ENCODE measurements at places on chromosomes 7 and 10.

DNA sequence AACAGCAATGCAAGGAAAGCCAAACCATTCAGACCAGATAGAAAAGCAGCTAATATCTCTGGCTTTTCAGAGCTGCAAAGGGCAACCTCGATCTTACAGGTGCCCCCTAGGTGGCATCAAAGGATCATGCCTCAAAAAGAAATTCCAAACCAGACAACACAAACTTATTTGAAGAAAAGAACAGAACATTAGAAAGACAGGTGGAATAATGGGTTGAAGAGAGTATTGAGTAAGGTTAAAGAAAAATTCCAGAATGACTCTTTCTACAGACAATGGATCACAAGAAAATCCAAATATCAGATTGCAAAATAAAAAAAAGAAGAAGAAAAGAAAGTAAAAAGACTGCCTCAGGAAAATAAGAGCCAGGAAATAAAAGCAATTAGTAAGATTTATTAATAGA is 213.7 kb downstream of the ELMO1 start:
- peak; percentile 38 for DNase-seq

DNA sequence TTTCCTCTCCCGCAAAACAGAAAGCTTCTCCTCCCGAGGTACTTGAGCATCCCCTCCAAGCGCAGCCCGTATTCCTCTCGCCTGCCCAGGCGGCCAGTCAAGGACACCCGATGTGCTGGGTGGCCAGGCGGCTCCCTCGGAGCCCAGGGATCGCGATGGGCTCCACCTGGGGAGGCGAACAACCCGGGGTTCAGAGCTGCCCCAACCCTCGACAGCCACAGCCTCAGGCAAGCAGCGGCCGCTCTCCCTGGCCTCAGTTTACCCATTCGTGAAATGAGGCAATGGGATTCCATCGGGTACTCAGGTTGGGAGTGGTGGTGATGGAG is 147.4 kb downstream of the CYP26A1 start:
- no peak for DNase-seq

- peak; percentile 64 for DNase-seq
Measured at GRCh38 chr10:89301721-89302445, at the start of gene IFIT2. Gene IFIT2, plus strand, starts transcription at chr10:89302046. Its CDS starts 78 bp downstream, at chr10:89302124.

DNA sequence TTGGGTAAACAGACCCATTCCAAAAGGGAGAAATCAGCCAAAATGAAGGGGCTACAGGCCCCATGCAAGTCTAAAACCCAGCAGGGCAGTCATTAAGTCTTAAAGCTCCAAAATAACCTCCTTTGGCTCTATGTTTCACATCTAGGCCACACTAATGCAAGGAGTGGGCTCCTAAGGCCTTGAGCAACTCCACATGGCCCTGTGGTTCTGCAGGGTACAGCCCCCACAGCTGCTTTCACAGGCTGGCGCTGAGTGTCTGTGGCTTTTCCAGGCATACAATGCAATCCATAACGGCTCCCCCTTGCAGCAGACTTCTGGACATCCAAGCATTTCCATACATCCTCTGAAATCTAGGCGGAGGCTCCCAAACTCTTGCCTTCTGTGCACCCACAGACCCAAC is 9.0 kb downstream of the TMEM243 start:
- no peak for DNase-seq

- no peak for DNase-seq
Measured at GRCh38 chr7:4266270-4267040, 415.6 kb upstream of the FOXK1 start.

GRCh38 chr10:83954193-83954799 is 185.0 kb upstream of the GHITM start:
- DNase-seq: no peak

- DNase-seq: no peak
Measured at GRCh38 chr7:23622506-23622925, 25.3 kb downstream of the CCDC126 start.

- DNase-seq: no peak
Measured at GRCh38 chr7:47580811-47581331, 1.0 kb downstream of the TNS3 start.

GRCh38 chr10:48238826-48239520 is 35.5 kb downstream of the FRMPD2 start:
- DNase-seq: no peak

DNA sequence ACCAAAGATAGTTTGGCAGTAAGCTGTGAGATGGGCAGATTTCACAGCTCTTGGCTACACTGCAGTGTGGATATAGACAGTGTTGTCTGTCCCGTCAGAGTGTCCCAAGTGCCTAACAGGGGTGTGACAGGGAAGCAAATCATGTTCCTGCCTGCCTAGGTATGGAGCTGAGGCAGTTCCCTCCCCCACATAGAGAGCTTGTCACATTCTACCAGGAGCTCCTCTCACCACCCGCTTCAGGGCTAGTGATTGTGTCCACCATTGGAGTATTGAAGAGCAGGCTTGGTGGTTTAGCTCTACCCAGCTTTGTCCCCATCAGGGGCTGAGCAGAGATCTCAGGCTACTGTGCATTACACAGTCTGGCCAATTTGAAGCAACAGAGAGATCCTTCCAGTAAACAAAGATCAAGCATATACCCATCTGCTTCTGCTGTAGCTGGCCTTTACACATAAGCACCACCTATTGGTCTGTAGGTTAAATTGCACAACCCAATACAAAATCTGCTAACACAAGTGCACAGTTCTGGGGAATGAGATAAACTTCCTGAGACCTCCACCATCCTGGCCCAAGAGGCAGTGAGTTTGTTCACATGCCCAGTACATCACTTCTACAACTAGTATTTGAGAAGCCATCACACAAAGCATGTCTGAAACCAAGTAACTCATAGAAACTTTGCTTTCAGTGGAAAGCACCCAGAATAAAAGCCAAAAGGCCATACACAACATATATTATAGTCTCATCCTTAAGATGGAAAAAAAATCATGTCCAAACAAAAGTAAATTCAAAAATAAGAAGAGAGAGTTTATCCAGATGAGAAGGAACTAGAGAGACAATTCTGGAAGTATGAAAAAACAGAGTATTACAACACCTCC is 67.3 kb downstream of the GLCCI1 start:
- DNase-seq: peak; percentile 57

DNA sequence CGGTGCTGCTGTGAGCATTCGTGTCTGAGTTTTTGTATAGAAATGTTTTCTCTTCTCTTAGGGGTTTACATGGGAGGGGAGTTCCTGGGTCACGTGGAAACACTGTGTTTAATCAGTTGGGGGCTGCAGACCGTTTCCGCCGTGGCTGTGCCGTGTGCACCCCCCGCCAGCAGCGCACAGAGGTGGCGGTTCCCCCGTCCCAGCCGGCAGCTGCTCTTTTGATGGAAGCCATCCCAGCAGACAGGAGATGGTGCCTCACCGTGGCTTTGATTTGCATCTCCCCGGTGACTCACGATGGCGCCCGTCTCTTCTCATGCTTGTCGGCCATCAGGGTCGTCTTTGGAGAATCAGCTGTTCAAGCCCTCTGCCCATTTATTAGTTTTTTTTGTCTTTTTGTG is 34.9 kb upstream of the FOXL3 start:
- no peak for DNase-seq

GRCh38 chr7:112370436-112370835 is 79.8 kb upstream of the IFRD1 start:
- no peak for DNase-seq

DNA sequence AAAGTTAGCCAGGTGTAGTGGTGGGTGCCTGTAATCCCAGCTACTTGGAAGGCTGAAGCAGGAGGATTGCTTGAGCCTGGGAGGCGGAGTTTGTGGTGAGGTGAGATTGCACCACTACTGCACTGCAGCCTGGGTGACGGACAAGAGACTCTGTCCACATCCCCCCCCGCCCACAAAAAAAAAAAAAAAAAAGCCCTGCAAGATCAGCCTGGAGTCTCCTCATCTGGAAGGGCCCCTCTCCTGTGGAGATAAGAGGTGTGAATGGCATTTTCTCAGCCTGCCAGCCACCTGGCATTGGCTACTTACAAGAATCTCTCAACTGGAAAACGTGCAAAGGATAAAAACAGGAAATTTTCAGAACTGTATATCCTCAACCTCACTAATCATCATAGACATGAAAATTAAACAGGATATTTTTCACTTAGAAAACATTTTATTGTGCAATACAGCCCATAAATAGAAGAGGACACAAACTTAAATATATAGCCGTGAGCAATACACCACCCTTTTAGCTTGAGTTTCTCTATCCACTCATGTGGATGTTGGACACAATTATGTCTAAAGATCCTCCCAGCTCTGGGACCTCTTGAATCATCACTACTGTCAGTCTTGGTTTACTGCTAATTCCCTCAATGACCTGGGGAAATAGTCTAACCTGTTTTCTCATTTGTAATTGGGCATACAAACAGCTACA is 11.3 kb upstream of the TSPAN15 start:
- DNase-seq: no peak

- no peak for DNase-seq
Measured at GRCh38 chr7:157668221-157668883, 331.5 kb downstream of the DNAJB6 start.

GRCh38 chr10:18960466-18961079 is 88.0 kb upstream of the MALRD1 start:
- no peak for DNase-seq

GRCh38 chr7:76063114-76063513 is 15.2 kb downstream of the MDH2 start:
- DNase-seq: no peak

- peak; percentile 13 for DNase-seq
Measured at GRCh38 chr7:4683043-4683883, 1.2 kb downstream of the FOXK1 start.

DNA sequence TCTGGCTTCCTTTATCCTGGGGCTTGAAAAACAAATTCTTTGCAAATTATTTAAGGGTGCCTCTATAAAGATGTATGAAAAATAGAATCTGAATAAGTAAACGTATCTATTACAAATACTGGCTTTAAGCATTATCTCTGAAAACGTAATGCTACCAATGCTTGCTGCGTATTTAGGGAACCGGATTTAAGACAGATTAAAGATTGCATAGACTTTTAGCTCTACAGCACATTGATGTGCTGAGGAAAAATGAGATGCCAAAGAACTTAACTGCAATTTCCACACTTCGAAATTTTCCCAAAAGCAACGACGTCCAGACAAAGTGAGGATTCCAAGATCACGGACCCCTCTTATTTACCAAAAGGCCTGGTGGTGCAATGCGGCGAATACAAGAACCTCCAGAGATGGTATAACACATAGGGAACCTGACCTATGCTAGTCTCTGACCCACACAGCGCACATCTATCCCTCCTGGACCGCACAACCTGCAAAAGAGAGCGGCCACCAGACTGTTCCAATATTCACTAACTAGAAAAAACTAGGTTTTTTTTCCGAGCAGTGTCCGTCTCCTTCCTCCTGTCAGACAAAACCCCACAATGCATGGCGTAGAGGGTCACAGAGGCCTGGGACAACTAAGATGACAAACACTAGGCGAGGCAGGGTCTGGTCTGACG is 34.3 kb upstream of the PHF14 start:
- no peak for DNase-seq
